ENCODE measurements at places on chromosomes 16 and 17. TPM values are rescaled to one million over a fixed set of nuclear protein-coding genes. Genes with fewer than 3 reads are reported as not detected.

DNA sequence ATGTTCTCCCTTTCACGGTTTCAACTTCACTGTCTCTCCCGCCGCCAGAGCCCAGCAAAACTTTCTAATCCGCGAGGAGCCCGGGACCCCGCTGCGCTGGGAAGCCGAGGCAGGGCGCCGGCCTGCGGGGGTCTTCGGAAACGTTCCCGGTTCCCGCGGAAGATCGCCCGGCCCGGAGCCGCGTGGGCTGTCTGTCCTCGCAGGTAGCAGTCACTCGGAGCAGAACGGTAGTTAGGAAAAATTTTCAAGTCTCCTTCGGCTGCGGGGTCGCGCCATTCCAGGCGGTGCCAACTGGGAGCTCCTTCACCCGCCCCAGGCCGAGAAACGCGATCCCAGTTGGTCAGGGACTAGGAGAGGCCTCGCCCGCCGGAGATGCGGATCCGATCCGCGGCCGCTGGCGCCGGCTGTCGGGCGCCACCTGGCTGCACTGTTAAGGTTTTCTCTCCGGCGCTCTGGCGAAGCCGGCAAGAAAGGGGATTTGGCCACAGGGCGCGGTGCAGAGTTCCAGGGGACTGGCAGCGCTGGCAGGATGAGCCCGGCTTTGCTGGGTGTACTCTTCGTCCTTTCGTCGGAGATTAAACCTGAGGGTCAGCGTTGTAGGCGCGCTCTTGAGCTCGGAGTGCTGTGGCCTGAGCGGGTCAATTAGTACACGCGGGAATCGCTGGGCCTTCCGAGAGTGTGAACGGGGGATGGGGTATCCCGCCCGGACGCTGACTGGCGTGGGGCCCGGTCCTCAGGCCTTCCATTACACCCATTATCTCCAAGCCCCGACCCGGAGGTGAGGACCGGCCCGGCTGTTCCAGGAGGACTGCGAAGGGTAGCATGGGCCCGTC, 135.4 kb downstream of the KCNJ12 start:
- DNase-seq: peak; percentile 74

- DNase-seq: no peak
These were observed 14.5 kb downstream of the SPIRE2 start for GRCh38 chr16:89842471-89843408.

The MT1M gene
- total RNA-seq: not detected

DNA sequence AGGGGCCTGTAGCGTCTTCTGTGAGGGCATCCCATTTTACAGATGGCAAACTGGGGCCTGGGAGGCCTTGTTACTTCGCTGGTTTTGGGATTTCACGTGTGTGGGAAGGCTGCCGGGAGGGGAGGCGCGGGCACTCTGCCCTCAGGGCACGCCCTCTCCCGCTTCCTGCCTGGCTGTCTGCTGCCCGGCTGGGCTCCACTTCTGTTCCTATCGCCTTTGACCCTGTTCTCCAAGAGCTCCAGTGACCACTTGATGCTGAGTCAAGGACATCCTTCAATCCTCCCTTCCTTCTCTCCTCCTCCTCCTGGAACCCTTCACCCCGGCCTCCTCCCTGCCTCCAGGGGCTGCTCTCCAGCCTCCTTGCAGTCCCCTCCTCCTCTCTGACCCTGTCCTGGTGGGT, 16.0 kb downstream of the SPNS3 start:
- DNase-seq: no peak

- DNase-seq: no peak
These were observed 21.4 kb downstream of the EMP2 start for GRCh38 chr16:10558746-10559641.

GRCh38 chr17:78959803-78960202, 19.9 kb downstream of the LGALS3BP start:
- no peak for DNase-seq

The CCL22 gene
- total RNA-seq: not detected

DNA sequence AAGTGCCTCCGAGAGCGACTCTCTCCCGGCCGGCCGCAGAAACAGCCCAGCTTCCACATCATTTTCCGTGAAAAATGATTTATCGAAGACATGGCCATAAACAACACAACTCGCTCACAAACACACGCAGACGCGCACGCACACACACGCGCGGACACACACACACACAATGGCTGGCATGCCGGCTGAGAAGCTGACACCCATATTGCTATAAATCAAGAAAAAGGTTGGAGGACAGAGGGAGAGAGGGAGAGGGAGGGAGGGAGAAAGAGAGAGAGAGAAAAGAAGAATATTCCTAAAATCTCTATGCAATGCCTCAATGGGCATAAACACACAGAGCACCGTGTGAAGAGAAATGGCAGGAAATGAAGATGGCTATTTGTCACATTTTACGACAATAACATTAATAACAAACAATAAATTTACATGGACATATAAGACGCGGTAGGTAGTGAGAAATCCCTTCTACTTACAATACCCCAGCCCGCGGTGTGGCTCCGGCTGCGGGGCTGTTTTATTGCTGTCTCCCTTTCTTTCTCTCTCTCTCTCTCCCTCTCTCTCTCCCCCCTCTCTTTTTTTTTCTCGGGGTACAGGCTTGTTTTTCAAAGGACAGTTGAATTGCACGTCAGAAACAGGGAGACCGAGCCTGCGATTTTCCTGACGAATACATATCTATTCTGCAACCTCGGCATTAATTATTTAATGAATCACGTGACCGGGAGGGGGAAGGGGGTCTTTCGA, 9.5 kb downstream of the HOXB4 start:
- DNase-seq: no peak

The RAC3 gene
- 75.0 TPM for total RNA-seq

The ZNF469 gene
- 0.52 TPM for total RNA-seq

The KRTAP4-9 gene
- total RNA-seq: not detected

The IRX3 gene
- total RNA-seq: 33.0 TPM

The CIBAR2 gene
- total RNA-seq: not detected

The VAMP2 gene
- 47.2 TPM for total RNA-seq

DNA sequence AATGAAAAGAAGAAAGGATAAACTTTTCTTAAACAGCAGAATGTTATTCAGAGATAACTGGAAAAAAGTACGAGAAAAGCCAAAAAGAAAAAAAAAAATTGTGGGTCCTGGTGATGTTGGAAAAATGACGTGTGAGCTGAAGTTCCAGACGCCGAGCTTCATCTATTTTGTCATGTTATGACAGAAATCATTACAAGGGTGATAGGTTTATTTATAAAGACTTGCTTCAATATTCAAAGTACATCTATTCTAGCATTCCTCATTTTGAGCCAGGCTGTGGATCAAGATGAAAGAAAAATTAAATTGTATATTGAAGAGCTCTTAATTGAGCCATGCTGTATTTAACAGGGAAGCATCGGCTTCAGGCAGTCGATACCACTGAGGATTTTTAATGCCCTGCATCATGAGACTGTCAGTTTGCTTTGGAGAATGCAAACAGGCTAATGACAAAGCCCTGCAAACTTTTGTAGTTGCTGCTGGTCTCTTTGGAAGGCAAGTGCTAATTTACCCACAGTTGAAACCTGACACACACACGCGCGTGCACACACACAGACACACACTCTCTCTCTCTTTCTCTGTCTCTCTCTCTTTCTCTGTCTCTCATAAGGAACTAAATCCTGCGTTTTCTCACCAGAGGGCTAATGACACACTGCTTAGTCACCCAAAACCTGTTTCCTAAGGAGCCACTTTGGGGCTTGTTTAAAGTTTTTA, 110.7 kb downstream of the WWOX start:
- DNase-seq: no peak

DNA sequence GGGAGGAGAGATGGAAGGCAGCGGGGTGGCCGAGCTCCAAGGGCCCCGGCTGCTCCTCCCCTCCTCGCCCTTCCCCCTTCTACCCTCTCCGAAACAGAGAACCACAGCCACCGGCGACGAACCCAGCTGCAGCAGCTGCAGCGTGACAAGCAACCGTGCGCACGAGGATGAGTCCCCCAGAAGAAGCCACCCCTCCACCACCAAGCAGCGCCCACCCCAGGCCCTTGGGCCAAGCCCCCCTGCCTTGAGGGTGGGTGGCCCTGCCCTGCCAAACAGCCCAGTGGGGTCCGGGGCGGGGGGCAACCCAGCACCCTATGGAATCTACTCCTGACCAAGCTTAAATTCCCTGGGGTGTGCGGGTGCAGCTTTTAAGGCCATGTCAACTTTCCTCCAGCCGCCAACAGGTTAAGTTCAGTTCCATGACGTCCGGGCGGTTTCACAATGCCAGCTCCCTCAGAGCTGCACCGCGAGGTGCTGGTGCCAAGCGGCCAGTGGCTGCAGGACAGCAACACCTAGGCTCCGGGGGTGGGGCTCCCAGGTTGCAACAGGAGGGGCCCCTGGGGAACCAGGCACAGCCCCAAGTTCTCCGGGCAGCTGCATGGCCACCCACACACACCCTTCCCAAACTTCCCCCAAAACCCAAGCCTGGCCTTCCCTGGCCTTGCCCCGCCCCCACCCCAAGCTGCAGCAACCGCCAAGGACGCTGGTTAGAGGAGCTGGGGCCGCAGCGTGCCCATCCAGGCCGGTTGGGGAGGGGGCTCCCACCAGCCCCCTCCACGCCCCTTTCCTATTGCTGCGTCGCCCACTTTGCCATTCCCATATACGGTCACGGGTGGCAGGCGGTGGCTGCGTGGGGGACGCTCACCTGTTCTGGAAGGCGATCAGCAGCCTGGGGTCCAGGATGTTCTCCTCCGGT, 2.0 kb downstream of the CBX4 start:
- peak; percentile 31 for DNase-seq

GRCh38 chr17:35708149-35708548, 23.3 kb upstream of the RASL10B start:
- DNase-seq: no peak

DNA sequence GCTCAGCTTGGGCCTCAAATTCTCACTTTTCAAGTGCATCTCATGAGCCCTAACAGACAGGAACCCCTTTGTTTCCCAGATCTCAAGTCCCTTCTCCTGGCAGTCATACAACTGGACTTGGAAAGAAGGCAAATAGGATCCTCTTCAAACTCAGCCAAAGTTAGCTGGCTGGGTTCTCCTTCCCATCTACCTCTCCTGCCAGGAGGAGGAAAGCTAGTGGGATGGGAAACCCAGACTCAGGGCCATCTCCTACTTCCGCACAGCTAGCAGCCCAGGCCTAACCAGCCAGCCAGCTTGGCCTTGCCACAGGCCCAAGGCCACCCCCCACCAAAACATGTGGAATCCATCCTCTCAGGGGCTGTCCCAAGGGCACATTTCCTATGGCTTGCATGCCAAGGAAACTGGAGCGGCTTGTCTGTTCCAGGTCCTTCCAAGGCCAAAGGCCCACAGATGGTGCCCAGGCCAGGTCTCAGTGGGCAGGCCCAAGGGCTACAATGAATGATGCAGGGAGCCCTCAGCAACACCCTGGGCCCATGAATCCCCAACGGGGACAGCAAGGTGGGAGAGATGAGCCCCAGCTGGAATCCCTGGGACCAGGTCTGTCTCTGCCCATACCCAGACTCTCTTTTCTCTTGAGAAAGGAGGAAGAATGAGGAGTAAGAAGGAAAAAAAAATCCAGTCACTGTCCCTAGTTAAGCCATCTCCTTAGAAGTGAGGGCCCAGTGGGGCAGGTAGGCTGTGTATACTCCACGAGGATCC, 1.7 kb downstream of the SMARCD2 start:
- DNase-seq: no peak

DNA sequence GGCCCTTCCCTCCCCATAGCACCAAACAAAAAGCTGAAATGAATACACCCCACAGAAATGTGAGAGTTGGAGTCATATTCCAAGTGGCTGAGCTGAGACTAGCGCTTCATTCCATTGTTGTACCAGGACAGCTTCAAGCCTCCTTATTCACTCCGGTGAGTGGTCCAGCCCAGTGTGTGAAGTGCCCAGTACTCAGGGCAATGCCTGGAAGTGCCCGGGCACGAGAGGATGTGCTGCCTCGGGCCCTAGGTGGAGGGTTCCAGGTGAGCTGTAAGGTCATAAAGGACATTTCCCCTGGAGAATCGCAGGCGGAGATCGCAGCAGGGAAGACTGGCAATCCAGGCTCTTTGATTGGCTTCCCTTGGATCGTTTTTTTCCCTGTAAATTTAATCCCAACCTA, 5.4 kb upstream of the CYLD start:
- no peak for DNase-seq

DNA sequence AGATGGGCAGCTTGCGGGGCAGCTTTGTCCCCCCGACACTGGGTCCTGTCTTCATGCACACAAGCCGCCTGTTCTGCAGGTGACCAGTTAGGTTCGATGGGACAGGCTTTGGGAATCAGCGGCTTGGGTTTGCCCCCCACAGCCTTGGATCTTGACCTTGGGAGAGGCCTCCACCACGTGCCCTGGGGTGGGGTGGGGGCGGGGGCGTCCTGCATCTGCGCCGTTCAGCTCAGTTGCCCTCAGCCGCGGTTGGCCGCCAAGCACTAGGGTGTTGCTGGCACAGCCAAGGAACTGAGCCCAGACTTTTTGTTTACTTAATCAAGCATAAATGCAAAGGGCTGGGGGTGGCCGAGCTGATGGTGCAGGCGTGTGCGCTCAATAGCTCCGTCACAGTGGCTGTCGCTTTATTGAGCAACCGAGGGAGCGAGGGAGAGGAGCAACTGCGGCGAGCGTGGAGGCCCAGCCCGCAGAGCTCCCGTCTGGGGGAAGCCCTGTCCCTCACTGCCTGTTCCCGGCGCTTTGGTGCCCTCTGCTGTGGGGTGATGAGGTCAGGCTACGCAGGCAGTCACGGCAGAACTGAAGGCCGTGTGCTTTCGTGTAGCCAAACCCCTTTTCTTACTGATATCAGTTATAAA, 33.9 kb downstream of the JPH3 start:
- DNase-seq: peak; percentile 77

DNA sequence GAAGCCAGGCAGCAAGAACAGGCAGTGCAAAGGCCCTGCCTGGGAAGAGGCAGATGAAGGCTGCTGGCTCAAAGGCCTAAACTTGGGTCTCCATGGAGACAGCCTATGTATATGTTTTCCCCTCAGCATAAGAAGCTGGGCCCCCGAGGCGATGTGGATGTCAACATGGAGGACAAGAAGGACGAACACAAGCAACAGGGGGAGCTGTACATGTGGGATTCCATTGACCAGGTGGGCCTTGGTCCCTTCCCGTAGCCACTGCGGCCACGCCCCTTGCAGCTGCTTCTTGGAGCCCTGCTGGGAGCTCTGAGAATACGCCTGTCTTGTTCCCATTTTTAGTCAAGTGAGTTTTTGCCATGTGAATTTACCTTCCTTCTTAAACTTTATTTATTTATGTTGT, 106.0 kb downstream of the SDR42E1 start:
- no peak for DNase-seq

- peak; percentile 18 for DNase-seq
These were observed 2.7 kb downstream of the KRT36 start for GRCh38 chr17:41486809-41487530.

- no peak for DNase-seq
These were observed 1.3 kb downstream of the CAVIN1 start for GRCh38 chr17:42421507-42422338.

All from neural crest cell (in vitro differentiated cells).